ENCODE measurements at places on chromosomes 13 and 19.

GRCh38 chr13:97905517-97905916 lies 48.0 kb upstream of the IPO5 start:
- DNase-seq: no peak
- H3K36me3 ChIP-seq: no peaks in the 10 kb centered on the region
- H3K4me3 ChIP-seq: no peak overlapping the region
- H3K27ac ChIP-seq: no peak overlapping the region

DNA sequence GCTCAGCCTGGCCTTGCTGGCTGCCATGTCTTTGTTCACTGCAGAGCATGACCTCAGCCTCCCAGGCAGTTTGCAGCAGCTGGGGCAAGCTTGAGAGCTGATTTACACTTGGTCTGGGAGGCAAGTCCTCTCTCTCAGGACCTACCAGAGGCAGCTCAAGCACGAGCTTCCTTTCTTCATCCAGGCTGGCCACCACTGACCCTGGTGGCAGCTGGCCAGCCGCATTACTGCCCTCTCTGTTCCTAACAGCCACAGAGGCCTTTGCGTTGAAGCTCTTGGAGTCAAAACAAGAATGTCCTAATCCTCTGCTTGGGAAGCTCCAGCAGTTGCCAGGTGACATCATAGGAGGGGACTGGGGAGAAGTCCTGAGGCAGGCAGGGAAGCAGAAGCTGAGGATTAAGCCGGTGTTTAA lies 85.7 kb downstream of the NUFIP1 start:
- H3K27ac ChIP-seq: no peak overlapping the region
- H3K4me1 ChIP-seq: no peaks in the 10 kb centered on the region
- H3K36me3 ChIP-seq: no peaks in the 10 kb centered on the region
- no peak overlapping the region for H3K4me3 ChIP-seq
- no peak for DNase-seq

- H3K27ac ChIP-seq: no peak overlapping the region
- DNase-seq: no peak
- H3K27me3 ChIP-seq: no peaks in the 10 kb centered on the region
- H3K36me3 ChIP-seq: peaks cover 15% of the 10 kb centered on the region
- peaks cover 3% of the 10 kb centered on the region for H3K4me1 ChIP-seq
Measured at GRCh38 chr13:51727634-51728274, 76.2 kb downstream of the DHRS12 start.

- H3K4me1 ChIP-seq: no peaks in the 10 kb centered on the region
- no peak for DNase-seq
- no peak overlapping the region for H3K27ac ChIP-seq
- peaks cover 3% of the 10 kb centered on the region for H3K27me3 ChIP-seq
- no peaks in the 10 kb centered on the region for H3K36me3 ChIP-seq
Measured at GRCh38 chr13:101846701-101847100, 394.2 kb downstream of the ITGBL1 start.

- no peak overlapping the region for H3K4me3 ChIP-seq
- H3K4me1 ChIP-seq: peaks cover 57% of the 10 kb centered on the region
- no peak overlapping the region for H3K27ac ChIP-seq
- peaks cover 22% of the 10 kb centered on the region for H3K36me3 ChIP-seq
Measured at GRCh38 chr13:27140060-27140459, 31.6 kb downstream of the USP12 start.

- H3K4me3 ChIP-seq: no peak overlapping the region
- DNase-seq: no peak
- H3K4me1 ChIP-seq: peaks cover 24% of the 10 kb centered on the region
- H3K27me3 ChIP-seq: no peaks in the 10 kb centered on the region
- peaks cover 4% of the 10 kb centered on the region for H3K36me3 ChIP-seq
Measured at GRCh38 chr13:20462921-20463320, 62.7 kb downstream of the CRYL1 start.

- H3K27ac ChIP-seq: no peak overlapping the region
- no peak overlapping the region for H3K4me3 ChIP-seq
- H3K4me1 ChIP-seq: peaks cover 18% of the 10 kb centered on the region
- H3K27me3 ChIP-seq: no peaks in the 10 kb centered on the region
- DNase-seq: no peak
Measured at GRCh38 chr19:19059837-19060611, 3.8 kb upstream of the SLC25A42 start.

- H3K4me1 ChIP-seq: peaks cover 45% of the 10 kb centered on the region
- no peaks in the 10 kb centered on the region for H3K36me3 ChIP-seq
- peak overlapping the region; percentile 70 for H3K4me3 ChIP-seq
- no peak overlapping the region for H3K27ac ChIP-seq
Measured at GRCh38 chr13:99657848-99658260, 156.6 kb downstream of the TM9SF2 start.

Data from activated CD4-positive, alpha-beta memory T cell treated with anti-CD3 and anti-CD28 coated beads for 36 hours (primary cell).